Activated CD8-positive, alpha-beta T cell treated with anti-CD3 and anti-CD28 coated beads, Interleukin-2, amount 10 ng/mL, durations not matched to agents 7 days and 5 days (primary cell): ENCODE measurements at places on chromosomes 7 and 10. TPM values are rescaled to one million over a fixed set of nuclear protein-coding genes. Genes with fewer than 3 reads are reported as not detected.

DNA sequence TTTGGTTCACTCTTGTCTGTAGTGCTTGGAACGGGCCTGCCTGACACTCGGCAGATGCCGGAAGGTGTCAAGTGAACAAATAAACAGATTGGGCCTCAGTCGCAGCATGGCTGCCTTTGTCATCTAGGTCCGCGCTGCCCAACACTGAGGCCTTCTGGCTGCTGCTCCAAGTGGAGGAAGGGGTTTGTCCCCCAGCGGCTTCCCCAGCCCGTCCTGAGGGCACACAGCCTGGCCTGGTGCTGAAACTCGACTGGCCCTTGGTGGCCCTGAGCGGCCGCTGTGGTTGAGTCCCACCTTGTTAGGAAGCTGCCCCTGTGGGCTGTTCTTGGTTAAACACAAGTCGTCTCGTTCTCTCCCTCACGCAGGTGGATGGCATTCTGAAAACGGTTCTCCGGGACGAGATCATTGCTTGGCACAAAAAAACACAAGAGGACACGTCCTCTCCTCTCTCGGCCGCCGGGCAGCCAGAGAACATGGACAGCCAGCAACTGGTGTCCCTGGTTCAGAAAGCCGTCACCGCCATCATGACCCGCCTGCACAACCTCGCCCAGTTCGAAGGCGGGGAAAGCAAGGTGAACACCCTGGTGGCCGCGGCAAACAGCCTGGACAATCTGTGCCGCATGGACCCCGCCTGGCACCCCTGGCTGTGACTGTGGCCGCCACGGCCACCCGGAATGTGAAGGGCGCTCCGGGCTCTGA is 132.1 kb downstream of the SMURF1 start:
- DNase-seq: no peak

The GPR37 gene
- not detected for total RNA-seq

The FKBP9 gene
- total RNA-seq: 0.55 TPM

The MDFIC gene
- 63.6 TPM for total RNA-seq

- peak; percentile 42 for DNase-seq
These were observed 637 bp downstream of the HSPA14 start for GRCh38 chr10:14838582-14839304.

The ATG9B gene
- 7.4 TPM for total RNA-seq

The CC2D2B gene
- total RNA-seq: 0.21 TPM

- no peak for DNase-seq
These were observed 83.9 kb upstream of the PAX2 start for GRCh38 chr10:100661520-100661919.

The ADGRA1 gene
- total RNA-seq: not detected

The GJC3 gene
- total RNA-seq: 0.21 TPM

The EGFR gene
- not detected for total RNA-seq

The UPK3B gene
- total RNA-seq: 0.92 TPM

DNA sequence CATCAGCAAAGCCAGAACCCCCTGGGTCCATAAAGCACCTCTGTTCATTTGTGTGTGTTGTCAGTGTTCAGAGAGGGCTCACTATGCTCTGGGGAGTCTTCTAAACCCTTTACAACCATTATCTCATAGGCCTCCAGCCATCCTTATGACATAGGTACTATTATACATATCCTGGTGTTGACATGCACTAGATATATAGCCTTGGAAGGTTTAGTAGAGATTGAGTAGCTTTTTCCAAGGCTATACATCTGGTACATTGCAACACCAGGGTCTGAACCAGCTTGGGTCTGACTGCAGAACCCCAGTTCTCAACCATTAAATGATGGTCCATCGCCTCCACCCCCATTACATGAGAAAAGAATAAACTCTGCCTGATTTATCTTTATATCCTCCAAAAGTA is 253.6 kb upstream of the MKLN1 start:
- DNase-seq: no peak

- no peak for DNase-seq
These were observed 38.5 kb upstream of the EXOC6 start for GRCh38 chr10:92809840-92810239.

GRCh38 chr7:158779061-158780000 is 50.0 kb downstream of the ESYT2 start:
- DNase-seq: no peak

- peak; percentile 85 for DNase-seq
These were observed 39.3 kb downstream of the FAS start for GRCh38 chr10:89029785-89030437.

GRCh38 chr7:46143949-46144917 is 223.2 kb upstream of the IGFBP3 start:
- DNase-seq: no peak

DNA sequence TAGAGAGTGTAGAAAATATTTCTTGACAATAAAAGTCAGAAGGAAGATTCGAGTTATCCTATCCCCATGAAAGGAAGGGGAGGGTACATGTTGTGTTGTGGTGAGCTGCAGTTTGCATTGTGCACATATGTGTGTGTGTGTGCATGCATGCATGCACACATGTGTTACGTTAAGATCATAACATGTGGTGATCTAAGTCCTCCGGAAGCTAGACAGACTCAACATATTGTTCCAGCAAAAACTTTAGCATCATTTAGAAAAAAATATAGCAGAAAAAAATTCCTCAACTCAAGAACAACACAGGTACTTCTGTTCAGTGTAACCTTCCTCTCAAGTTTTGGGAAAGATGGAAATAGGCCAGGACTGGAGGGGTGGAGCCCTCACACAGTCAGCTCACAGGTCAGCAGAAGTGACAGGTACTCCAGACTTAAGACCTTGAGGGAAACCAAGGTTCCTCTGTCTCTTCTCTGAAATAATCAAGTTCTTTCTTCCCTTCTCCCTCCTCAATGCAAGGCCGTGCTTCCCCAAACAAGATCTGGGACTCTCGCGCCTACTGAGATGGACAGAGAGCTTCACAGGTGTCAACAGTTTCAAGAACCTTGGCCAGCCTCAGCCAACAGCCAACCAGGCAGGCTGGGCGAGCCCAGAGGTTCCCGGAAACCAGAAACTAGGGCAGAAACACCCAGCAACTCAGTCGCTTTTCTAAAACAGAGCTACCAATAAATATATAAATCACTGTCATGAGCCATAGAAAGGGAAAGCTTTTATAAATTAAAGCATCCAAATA is 205.2 kb downstream of the FAM107B start:
- DNase-seq: peak; percentile 61

- DNase-seq: no peak
These were observed 33.5 kb downstream of the RELN start for GRCh38 chr7:103955985-103956384.

GRCh38 chr7:115869801-115870200 is 160.8 kb downstream of the TFEC start:
- DNase-seq: no peak

DNA sequence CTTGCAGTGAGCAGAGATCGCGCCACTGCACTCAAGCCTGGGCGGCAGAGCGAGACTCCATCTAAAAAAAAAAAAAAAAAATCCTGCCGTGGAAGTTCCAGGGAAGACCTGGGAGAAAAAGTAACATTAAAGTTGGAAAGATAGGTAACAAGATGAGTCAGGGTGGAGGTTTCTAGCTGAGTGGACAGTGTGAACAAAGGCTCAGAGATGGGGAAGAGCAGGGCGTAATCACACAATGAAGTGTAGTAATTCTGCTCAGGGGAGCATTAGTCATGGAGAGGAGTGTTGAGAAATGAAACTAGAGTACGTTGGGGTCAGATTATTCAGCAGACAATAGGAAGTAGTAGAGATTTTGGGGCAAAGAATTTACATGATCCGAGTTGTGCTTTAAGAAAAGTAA is 21.6 kb upstream of the WASL start:
- no peak for DNase-seq

GRCh38 chr10:118804262-118804773 is 49.5 kb upstream of the CACUL1 start:
- no peak for DNase-seq

The NPSR1 gene
- total RNA-seq: not detected

DNA sequence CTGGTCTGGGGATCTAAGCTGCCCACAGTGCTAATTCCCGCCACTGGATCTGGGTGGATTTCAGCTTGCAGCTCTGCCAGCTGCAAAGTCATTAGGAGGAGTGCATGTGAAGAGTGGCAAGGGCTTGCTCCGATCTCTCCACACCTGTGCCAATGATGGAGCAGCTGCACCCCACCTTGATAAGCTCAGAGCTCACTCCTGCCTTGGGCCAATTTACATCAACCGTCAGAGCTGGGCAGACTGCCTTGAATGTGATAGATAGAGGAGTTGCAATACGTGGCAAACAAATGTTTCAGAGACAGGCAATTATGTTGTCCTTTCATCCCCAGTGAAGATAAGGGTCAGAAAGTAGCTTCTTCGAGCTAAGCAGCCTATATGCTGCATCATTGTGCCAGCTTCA is 379.9 kb downstream of the SH2D4B start:
- no peak for DNase-seq

DNA sequence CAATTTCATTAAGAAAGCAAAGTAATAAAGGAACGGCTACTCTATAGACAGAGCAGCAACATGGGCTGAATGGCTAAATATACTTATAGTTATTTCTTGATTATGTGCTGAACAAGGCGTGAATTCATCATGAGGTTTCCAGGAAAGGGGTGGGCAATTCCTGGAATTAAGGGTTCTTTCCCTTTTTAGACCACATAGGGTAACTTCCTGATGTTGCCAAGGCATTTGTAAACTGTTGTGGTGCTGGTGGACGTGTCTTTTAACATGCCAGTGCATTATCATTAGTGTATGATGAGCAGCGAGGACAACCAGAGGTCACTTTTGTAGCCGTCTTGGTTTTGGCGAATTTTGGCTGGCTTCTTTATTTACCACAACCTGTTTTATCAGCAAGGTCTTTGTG is 28.5 kb upstream of the ZMYND11 start:
- peak; percentile 65 for DNase-seq

DNA sequence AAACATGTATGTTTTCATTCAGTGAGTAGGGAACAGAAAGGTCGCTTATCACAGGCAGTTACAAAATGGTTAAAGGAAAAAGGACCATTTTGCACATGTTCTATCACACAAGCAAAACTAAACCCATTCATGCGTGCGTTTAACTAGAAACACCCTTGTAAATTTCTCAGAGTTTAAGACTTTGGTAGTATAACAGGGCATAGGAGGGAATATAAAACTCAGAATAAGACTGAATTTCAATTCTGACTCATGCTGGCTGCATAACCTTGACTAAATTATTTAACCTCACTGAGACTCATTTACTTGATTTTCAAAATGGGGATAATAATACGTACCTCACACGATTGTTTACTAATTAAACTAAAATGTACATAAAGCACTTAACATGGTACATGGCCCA is 243.8 kb upstream of the PTN start:
- no peak for DNase-seq

GRCh38 chr7:158956805-158957509 is 100.6 kb downstream of the DYNC2I1 start:
- DNase-seq: no peak

- DNase-seq: no peak
These were observed 114.9 kb downstream of the BUB3 start for GRCh38 chr10:123269017-123269552.

DNA sequence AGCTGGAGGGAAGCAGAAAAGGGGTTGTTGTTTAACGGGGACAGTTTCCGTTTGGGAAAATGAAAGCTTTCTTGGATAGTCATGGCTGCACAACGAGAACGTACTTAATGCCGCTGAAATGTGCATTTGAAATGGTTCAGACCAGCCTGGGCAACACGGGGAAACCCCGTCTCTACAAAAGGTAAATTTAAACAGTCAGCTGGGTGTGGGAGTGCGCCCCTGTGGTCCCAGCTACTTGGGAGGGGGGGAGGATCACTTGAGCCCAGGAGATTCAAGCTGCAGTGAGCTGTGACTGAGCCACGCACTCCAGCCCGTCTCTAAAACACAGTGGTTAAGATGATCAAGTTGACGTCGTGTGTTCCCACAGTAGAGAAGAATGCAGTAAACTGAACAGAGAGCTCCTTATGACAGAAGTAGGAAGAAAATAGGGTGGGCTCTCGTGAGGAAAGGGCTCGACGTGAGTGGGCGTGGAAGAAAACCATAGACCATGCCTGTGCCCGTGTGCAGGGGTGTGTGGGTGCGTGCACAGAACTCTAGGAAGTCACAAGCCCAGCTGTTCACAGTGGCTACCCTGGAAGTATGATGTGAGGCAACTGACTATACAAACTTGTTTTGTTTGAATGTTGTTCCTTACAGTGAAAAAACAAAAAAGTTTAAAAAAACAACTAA is 4.1 kb upstream of the FUOM start:
- no peak for DNase-seq

- no peak for DNase-seq
These were observed 163.1 kb downstream of the PPP1R17 start for GRCh38 chr7:31850066-31850465.

The UBTD1 gene
- total RNA-seq: 0.58 TPM

The CDHR1 gene
- total RNA-seq: 0.26 TPM

DNA sequence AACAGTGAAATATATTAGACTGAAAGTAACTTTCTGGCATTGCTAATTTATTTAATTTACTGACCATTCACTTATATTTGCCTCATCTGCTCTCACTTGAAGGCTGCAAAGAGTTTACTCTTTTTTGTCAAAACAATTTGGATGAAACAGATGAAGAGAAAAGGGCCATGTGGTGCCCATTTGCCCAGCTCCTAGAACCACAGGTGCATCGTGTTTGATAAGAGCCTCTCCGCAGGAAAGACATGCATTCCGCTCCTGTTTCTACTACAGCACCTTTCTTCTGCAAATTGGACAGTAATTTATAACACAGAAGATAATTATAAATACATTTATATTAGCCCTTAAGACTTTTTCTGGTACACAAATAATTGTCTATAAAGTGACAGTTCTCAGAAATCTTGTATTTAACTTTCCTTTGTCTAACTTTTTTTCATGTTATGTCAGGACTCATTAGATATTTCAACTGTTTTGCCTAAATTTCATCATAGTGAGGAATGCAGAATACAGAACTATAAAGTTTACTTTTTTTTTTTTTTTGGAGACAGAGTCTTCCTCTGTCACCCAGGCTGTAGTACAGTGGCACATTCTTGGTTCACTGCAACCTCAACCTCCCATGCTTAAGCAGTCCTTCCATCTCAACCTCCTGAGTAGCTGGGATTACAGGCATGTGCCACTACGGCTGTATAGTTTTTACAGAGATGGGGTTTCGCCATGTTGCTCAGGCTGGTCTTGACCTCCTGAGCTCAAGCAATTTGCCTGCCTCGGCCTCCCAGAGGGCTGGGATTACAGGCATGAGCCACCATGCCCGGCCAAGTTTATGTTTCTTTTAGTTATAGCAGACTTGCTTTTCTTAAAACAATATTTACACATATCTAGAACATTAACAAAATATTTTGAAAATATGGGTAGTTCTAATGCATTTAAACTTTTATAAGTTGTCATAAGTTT is 869 bp downstream of the LAMB4 start:
- DNase-seq: no peak

The AKR1C2 gene
- total RNA-seq: not detected

The CAMK2B gene
- not detected for total RNA-seq

GRCh38 chr7:103731169-103731568 is 258.3 kb downstream of the RELN start:
- no peak for DNase-seq

The FRAT1 gene
- total RNA-seq: 4.2 TPM
